Astrocyte (in vitro differentiated cells and primary cell): ENCODE measurements at places on chromosomes 6 and 20. TPM values are rescaled to one million over a fixed set of nuclear protein-coding genes. Genes with fewer than 3 reads are reported as not detected.

The IP6K3 gene
- 4.5 and 4.6 TPM in 2 replicates for total RNA-seq

The HLA-DQA2 gene
- not detected in 2 replicates for total RNA-seq

The C20orf144 gene
- 0.16 TPM in 1 of 2 replicates, not detected in the other for total RNA-seq

The LAMP5 gene
- total RNA-seq: 2.3 and 4.7 TPM in 2 replicates

The TFAP2D gene
- not detected in 2 replicates for total RNA-seq

The PNISR gene
- 54.3 and 62.2 TPM in 2 replicates for total RNA-seq

The SLC39A7 gene
- 150 and 164 TPM in 2 replicates for total RNA-seq

The CST4 gene
- total RNA-seq: not detected in 2 replicates

The MEI4 gene
- 0.54 and 0.58 TPM in 2 replicates for total RNA-seq

The TP53TG5 gene
- not detected in 2 replicates for total RNA-seq

The RAET1L gene
- not detected in 2 replicates for total RNA-seq

The DNAH8 gene
- not detected in 2 replicates for total RNA-seq

The EPPIN gene
- total RNA-seq: not detected in 2 replicates
